ENCODE measurements at places on chromosomes 6 and 20.

- DNase-seq = no peak
These were observed 43.1 kb upstream of the PHACTR3 start for GRCh38 chr20:59561228-59561605.

DNA sequence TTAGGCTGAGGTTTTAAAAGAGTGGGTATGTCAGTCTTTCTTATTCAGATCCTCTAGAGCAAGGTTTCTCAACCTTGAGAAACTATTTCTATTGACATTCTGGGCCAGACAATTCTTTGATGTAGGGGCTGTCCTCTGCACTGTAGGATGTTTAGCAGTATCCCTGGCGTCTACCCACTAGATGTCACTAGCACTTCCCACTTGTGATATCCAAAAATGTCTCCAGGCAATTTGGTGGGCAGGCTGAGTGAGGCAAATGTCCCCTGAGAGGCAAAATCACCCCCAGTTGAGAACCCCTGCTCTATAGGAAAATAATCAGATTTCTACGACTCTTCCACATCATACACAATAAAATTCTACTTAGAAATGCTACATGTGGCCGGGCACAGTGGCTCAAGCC is 7.7 kb upstream of the ZKSCAN8 start:
- DNase-seq = no peak

DNA sequence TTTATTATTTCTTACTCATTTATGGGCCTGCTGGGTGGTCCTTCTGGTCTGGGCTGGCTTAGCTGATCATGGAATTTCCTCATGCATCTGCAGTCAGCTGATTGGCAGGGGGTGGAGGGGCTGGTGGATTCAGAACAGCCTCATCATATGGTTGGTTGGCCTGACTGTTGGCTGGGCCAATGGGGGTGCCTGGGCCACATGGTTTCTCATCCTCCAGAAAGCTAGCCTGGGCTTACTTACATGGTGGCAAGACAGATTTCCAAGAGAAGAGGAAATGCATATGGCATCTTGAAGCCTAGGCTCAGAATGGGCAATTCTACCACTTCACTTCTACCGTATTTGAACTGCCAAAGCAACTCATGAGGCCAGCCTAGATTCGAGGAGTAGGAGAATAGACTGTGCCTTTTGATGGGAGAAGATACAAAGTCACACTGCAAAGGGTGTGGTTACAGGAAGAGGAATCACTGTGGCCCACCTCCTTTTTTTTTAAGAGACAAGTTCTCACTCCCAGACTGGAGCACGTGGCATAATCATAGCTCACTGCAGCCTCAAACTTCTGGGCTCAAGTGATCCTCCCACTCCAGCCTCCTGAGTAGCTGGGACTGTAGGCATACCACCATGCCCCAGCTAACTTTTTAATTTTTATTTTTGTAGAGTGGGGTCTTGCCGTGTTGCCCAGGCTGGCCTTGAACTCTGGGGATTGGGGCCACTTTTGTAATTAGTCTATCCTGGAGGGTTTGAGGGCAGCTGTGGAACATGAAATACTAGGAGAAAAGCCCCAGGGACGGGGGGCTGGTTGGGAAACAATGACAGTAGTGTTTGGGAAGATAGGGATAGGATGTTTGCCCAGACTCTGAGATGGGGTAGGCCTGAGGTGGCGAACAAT is 47.6 kb upstream of the RNF24 start:
- no peak for DNase-seq

DNA sequence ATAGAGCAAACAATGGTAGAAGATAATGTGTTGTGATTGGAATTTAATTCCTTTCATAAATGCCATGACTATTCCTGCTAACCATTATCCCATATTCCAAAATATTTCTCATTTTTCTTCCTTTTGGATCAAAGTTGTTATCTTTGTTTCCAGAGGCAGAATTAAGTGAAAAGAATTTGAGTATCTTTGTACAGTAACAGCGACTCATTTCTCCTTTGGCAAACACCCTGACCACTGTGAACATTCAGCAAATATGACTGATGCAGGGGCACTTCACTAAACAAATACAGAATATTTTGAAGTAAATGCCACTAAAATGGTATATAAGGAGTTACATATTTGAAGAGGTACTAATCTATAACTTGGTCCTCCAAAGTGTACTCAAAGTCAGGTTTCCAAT is 105.0 kb upstream of the LAMP5 start:
- DNase-seq = no peak

- DNase-seq = no peak
These were observed 5.6 kb upstream of the SYNE1 start for GRCh38 chr6:152642578-152643375.

DNA sequence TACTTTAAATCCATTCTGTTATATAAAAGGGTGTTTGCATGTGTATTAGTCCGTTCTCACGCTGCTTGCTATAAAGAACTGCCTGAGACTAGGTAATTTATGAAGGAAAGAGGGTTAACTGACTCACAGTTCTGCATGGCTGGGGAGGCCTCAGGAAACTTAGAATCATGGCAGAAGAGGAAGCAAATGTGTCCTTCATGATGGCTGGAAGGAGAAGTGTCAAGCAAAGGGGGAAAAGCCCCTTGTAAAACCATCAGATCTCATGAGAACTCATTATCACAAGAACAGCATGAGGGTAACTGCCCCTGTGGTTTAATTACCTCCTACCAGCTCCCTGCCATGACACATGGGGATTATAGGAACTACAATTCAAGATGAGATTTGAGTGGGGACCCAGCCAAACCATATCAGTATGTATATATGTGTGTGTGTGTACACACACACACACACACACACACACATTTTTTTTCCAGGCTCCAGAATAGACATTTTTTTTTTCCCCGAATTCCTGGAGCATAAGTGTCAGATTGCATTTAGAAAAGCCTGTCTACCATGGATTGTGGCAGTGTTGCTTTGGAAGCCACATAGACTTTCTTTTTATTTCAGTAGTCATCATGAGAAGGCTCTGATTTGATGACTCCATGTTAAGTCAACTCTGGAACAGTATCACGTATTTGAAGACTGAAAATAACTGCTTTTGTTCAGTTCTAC is 31.5 kb downstream of the KDM1B start:
- DNase-seq = no peak

Measured in stimulated activated CD4-positive, alpha-beta T cell treated with anti-CD3 and anti-CD28 coated beads, Interleukin-2, amount 100 ng/mL, for 24 hours (primary cell).